ENCODE measurements at places on chromosomes 6 and 20.

DNA sequence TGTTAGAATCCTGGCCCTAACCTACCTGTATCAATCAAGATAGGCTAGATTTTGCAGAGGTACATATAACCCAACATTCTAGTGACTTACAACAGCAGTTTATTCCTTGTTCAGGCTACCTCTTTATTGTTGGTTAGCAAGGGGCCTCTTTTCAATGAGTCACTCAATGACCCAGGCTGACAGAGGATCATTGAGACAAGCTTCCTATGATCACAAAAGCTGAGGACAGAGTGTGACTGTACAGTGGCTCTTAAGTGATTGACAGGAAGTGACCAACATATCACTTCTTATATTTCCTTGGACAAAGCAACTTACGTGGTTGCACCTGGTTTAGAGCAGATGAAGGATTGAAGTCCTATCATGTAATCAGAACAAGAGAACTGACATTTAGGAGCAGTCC lies 740.9 kb downstream of the FRK start:
- no peak for DNase-seq

GRCh38 chr6:143984666-143985065 lies 23.4 kb downstream of the PLAGL1 start:
- no peak for DNase-seq

DNA sequence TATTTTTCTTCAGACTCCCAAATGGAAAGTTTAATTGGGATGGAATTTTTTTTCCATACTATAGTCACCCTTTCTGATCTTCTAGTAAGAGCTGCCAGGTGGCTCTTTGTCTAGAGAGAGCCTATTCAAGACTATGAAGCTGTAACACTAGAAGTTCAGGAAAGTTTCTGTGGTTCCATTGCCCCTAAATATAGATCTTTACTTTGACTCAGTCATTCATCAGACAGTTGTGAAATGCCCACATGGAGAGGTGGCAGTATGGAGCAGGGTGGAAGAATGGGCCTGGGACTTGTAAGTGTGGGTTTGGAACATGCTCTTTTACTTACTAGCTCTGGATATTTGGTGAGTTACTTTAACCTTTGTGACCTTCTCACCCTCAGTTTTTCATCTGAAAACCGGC lies 87.8 kb downstream of the CTNNBL1 start:
- DNase-seq, result no peak

DNA sequence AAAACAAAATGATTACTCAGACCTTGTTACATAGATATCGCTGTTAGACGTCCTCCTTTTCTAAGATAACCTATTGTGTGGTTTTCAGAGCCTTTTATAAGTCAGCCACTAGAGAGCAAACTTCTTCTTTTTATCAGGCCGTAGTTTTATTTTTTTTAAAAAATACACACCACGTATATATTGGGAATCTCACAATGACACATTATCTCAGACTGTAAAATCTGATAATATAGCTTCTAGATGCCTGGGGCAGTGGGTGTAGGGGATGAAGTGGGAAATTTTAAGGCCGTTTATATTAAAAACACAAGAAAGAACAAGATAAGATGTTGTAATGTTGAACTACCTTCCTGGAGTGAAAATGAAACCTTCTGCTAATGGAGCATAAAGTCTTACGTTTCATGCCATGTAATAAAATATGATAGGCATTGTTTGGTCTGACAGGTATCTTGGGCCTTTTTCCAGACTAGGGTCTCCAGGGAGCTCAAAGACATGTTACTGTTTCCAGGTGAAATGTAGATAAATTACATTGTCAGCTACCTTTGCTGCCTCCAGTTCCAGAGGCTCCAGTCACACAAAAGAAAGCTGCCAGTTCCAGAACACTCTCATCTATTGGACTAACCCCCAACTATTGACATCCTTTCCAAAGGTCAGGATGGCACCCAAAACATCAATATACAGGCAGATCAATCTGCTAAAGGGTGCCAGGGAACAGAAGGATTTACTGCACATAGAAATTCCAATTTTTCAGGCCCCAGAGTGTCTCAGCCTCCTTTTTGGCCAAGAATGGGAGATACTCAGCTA lies 130.2 kb upstream of the AKIRIN2 start:
- peak; percentile 33 for DNase-seq

DNA sequence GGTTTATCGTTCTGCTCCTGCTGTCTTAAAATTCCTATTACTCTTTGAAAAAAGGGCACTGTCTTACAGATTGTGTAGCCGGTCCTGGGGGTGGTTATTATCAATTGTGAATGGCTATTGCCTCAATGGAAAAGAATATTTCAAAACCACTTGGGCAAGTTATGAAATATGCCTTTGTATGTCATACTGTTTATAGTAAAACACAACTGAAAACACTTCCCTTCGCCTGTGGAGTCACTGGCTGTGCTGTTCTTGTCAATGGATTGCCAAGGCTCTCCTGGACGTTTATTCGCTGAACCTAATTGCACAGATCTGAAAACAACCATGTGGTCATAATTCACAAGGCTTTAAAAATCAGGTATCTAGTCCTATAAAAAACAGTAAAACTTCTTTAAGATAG lies 47.8 kb upstream of the TAGAP start:
- DNase-seq, result no peak

DNA sequence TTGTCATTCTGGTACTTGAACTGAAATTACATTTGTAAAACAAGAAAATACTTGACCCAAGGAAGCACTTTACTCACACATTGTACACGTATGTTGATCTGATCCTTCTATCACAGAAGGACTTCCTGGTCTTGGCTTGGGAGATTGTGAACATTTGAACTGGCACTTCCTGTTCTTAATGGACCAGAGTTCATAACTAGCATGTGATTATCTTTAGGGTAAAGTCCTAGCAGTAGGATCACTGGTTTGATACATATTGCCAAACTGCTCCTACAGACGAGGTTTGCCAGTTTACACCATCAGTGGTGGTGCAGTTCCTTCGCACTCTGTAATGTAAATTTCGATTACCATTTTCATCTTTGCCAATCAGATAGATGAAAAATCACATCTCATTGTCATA lies 12.7 kb downstream of the HECA start:
- DNase-seq, result no peak

GRCh38 chr6:157033428-157034140 lies 256.4 kb downstream of the ARID1B start:
- no peak for DNase-seq

DNA sequence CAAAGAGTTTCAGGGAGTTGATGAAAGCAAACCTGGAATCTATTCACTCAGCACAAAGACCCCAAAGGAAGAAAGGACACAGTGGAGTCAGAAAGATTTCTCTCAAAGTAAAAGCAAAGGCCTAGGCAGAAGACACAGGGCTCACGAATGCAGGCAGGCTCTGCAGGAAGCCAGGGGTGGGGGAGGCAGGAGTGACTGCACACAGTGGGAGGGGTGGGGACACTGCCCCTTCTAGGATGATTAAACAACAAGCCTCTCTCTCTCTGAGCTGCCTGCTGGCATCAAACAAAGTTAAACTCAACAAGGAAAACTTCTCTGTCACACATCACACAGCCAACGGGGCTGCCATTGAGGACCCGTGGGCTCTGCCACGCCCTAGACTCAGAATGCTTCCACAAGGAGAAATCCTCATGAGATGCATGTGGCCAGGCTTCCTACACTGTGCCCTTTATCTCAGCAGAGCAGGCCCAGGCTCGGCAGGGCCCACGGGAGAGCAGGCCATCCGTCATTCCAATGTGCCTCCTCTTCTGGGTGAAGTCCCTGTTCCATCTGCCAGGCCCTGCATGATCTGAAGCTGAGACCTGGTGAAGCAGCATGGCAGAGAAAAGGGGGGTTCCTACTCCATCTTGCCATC lies 70.1 kb downstream of the RAMACL start:
- DNase-seq, result peak; percentile 8

DNA sequence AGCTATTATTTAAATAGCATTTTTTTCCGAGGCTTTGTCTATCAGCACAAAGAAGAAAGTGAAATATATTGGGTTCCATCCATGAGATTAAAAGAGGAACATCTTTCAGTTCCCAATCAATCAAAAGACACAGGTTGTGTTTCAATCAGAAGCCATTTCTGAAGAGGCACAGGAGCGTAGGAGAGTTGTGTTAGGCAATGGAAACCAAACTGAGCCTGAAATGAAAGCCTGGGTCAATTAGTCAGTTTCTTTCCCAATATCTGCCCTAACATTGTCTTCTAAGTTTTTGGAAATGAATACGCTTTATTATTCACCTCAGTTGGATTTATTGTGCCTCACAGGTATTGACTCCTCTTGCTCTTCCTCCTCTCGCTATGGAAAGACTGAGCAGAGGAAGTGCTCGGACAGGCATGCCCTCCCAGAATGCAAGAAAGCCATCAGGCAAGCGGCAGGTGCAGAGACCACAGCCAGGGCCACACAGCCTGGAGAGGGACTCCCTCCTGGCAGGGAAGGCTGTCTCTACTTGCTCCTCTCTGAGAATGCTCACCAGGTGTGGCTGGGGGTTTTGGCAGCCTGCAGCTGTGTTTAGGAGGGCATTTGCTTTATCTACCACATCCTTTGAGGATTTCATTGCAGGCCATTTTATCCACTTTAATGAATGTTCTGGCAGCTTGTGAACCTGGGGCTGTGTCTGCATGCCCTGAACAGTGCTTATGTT lies 100.8 kb upstream of the NEDD9 start:
- no peak for DNase-seq

- peak; percentile 85 for DNase-seq
These were observed 5.1 kb upstream of the FAM50B start for GRCh38 chr6:3844097-3844463.

GRCh38 chr6:34259529-34260069 lies 10.8 kb upstream of the SMIM29 start:
- no peak for DNase-seq

- DNase-seq, result no peak
These were observed 2.5 kb upstream of the PPP2R5D start for GRCh38 chr6:42981836-42982235.

DNA sequence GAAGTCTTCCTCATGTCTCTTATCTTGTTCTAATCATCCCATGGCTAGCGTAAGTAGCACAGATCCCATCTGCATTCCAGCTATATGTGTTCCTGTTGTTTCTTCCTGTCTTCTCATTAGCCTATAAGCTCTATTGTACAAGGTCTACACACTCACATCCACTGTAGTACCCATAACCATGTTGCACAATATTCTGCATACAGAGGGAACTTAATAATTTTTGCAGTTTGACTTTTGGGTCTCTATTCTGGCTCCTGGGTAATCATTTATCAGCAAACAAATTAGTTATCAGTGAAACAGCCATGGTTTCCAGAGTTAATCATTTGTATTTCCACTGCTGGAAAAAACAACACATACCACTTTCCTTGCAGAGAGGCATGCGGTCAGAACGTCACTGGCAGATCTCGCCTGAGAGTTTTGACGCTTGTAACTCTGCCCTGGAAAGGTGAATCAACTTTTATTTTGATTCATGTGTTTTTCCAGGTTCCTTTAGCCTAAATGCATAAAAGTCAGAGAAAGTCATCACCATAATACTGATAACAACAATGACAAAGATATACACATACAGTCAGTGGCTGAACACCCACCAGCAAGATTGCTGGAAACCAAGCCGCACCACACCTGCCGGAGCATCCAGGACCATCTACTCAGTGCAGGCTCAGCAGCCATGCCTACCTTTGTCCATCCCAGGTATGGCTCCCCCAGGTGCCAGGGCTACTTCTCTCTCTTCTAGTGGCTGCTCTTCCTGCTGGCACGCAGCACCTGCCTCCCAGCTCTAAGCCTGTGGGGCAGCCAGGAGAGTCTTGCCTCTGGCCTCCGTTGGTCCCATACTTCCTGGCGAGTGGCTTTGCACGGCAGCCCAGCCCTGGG lies 158.2 kb downstream of the QRSL1 start:
- no peak for DNase-seq

DNA sequence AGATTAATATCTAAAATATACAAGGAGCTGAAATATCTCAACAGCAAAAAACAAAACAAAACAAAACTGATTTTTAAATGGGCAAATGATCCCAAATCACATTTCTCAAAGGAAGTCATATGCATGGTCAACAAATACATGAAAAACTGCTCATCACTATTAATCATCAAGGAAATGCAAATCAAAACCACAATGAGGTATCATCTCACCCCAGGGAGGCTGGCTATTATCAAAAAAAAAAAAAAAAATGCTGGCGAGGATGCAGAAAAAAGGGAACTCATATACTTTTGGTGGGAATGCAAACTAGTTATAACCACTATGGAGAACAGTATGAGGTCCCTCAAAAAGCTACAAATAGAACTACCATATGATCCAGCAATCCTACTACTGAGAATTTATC lies 34.6 kb downstream of the REPS1 start:
- peak; percentile 77 for DNase-seq

DNA sequence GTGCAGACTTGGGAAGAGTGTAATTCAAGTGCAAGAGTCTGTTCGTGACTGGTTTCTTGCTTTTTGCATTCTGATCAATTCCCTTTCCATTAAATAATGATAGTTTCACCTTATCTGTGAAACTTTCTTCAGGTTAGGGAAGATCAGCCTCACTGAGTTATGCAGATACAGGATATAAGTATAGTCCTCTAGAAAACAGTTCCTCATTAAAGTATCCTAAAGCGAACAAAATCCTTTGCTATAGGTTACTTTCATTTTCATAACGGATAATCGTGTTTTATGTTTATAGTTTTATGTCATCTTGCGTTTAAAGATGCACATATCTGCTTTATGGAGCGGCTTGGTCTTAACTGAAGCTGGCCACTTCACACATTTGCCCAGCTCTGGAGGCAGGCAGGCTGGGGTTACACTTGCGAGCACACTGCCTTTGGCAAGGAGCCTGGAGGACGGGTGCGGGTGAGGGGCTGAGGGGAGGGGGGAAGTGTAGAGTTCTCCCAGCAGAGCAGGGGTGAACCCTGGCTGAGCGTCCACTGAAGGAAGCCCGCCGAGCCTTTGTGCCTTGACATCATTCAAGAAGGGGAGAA lies 123.5 kb upstream of the IFNGR1 start:
- DNase-seq, result no peak

DNA sequence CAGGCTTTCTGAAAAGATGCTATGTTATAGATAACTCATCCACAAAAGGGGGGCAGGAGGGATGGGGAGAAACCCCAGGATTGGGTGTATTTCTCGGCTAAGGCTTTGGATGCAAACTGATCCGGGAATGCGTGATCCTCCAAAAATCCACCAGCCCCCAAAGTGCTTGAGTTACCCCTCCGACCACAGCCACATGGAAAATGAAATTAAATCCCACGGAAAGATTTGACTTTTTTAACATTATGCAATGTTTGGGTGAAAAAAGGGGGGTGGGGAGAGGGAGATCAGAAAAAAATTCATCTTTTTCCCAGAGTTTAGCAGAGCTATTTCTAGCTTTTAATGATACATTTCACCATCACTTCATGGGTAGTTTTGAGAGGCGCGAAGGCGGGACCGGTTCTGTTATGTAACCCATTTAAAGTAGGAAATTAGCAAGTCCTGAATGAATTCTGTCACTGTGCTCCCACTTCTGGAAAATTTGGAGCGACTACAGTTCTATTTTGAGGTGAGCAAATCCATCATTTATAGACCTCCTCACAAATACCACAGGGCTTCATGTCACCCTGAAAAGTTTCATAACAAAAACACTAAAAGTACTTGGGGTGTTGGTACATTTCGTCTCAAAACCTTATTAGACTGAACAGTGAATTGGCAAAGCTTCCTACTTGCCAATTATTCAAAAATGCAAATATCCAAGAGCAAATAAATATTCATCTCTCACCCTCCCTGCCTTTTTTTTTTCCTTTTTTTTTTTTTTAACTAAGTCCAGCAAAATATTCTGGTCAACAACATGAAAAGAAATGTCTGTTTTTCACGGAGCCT lies 51.9 kb upstream of the NFATC2 start:
- peak; percentile 62 for DNase-seq

Measured in fibroblast of skin of right biceps (primary cell).